Endothelial cell (in vitro differentiated cells): ENCODE measurements at places on chromosomes 3 and 15.

DNA sequence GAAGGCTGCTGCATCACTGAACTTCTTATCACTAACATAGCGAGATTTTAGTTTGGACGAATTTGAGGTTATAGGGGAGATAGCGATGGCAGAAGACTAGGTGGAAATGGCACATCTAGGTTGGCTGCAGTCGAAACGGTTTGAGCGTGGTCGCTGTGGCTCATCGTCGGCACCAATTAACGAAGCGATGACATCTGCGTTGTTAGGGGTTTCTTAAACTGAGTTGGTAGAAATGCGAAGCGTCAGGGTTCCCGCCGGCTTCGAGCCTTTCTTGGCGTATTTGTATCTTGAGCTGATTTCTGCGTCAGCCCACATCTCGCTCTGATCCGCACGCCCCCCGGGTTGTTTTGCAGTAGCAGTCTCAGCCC, 319 bp downstream of the LNP1 start:
- peak; percentile 28 for DNase-seq

DNA sequence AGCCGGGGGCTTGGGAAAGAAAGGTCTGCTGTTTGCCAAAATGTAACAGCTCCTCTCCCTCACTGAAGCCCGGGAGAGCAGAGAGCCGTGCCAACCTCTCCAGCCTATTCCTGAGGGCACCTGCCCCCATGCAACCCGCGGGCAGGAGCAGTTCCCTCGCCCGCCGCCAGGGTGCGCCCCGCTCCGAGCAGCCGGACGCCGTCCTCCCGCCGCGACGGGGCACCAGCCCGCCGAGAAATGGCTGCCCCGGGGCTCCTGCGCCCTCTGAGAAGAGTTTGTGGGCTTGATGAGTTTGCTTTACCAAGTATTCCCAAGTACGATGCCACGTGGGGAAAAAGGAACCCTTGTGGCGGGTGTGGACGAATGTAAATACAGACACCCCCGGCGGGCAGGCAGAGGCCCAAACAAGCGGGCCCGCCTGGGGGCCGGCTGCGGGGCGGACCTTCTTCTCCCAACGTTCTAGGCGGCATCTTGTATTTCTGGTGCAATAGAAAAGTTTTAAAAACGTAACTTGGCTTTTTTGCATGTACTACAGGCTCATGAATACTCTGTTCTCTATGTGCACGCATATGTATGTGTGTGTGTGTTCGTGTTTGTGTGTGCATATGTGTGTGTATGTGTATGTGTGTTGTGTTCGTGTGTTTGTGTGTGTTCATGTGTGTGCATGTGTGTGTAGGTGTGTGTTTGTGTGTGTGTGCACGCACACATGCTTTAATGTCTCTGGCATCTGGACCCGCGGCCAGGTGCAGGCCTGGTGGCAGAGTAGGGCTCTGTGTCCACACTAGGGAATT, 162.9 kb downstream of the CHSY1 start:
- DNase-seq: peak; percentile 89

- DNase-seq: no peak
These were observed 1029.8 kb downstream of the ROBO1 start for GRCh38 chr3:78737988-78738387.

DNA sequence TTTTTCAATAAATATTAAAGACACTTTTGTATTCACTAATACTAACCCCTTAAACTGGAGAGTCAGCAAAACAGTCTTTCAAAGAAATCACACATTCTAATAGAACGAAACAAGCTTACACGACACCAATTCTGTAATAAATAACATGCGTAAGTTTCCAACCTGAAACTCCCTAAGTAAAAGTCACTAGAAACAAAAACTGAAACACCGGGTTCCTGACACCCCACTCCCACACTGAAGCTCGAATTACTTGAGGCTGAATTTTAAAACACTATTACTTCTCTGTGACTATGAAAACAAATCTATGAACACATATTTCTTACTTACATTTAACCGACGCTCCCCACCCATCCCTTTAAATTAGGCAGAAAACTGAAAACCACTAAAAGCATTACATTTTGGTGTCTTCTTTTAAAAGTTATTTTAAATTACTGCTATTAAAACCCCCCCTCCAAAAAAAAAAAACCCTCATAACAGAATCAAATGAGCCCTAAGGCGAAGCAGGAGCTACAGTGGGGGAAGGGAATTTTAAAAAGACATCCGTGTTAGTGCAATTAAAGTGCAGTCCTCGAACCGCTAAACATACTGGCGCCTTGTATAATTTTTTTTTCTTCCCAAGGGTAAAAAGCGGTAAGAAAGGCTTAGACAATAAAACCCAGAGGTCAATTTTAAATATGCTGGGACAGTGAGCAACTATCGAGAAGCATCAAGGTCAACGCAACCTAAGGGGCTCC, 878 bp downstream of the SPPL2A start:
- DNase-seq: no peak

GRCh38 chr15:45776772-45777171, 141.9 kb downstream of the SQOR start:
- DNase-seq: no peak

DNA sequence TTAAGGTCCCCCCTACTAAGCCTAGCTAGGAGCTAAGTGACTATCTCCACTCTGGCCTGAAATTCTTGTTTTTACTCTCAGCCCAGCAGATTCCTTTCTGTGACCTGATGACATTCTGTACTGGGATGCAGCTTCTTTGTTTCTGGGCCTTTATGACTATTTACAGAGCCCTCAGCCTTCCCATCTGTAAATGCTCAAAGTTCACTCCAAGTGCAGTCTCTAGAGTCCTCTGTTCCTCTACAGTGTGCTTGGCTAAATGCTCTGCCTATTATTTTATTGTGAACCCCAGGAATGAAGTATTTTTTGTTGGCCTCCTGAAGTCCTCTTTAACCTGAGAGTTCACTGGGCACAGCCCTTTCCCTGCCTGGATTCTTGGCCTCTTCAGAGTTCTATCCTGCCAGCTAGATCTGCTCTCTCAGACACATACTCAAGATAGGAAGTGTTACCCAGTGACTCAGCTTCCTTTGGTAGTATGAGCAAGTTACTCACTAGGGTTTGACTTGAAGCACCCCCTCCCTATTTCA, 278.1 kb upstream of the P2RY1 start:
- DNase-seq: no peak

GRCh38 chr3:147652651-147653366, 243.6 kb downstream of the ZIC1 start:
- DNase-seq: no peak

DNA sequence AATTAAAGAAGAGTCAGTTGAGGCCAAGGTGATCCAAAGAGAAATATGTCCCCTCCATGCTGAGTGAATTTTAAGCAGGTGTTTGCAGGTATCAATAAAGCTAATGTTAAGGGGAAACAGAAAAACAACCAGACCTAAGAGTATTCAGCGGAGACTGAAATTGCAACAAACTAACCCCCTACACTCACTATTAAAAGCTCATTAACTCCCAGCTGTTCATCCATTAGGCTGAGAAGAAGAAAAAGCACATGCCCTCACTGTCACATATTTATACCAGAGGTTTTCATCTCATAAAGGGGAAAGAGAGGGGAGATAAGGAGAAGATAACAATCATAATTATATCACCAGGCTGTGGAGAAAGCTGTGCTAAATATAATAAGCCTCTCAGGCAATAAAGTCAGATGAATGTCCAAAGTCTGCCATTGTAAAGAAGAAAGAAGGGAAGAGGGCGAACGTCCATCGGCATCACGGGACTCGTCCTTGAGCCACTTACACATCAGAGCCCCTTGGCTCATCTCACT, 145.2 kb downstream of the TAFA4 start:
- no peak for DNase-seq

GRCh38 chr3:39287216-39288164, 7.7 kb upstream of the CX3CR1 start:
- no peak for DNase-seq

DNA sequence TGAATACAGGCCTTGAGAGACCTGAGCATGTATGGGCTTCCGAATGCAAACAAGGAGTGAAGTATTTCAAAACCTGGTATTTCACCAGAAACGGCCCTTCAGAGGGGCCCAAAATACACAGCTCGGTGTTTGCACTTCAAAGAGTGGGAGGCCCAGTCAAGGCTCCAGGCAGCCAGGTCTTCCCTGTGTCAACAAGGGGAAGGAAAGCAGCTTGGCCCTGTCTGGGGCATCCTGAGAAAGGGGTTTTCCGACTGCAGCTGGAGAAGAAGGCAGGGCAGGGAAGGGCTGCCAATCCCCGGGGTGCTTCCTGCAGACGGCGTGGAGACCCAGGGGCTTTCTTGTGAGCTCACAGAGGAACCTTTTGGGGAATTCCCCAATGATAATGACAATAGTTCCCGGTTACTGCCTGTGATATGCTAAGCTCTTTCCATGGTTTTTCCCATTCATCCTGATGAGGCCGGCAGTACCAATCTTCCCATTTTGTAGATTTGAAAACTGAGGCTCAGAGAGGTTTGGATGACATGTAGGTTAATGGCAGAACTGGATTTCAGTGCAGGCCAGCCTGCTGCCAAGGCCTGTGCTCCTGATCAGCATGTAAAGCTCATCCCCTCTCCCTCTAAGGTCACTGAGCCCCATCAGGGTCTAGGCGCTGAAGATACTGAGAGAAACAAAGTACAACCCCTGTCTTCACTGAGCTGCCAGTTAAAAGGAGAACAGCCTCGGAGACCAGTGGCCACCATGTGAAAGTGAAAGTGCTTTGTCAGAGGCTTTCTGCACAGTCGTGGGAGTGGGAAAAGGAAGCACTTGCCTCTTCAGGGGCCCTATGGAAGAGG, 43.0 kb upstream of the TLE3 start:
- DNase-seq: peak; percentile 16

DNA sequence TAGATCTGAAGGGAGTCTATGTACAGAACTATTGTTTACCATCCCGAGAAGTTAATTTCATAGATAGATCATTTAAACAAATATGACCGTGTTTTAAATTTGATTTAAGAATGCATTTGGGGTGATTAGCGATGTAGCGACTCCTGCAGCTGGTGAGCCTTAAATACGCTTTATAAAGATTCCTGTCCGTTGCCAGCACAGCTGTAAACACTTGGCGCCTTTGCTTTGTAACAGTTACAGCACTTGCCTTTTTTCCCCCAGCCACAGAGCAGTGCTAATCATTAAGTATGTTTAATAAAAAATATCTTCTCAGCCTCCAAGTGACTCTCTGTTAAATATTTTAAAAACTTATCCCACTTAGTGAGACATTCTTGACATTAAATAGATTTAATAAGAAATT, 333.8 kb downstream of the FEZF2 start:
- DNase-seq: no peak

- no peak for DNase-seq
These were observed 70.2 kb upstream of the MYZAP start for GRCh38 chr15:57521503-57521902.

DNA sequence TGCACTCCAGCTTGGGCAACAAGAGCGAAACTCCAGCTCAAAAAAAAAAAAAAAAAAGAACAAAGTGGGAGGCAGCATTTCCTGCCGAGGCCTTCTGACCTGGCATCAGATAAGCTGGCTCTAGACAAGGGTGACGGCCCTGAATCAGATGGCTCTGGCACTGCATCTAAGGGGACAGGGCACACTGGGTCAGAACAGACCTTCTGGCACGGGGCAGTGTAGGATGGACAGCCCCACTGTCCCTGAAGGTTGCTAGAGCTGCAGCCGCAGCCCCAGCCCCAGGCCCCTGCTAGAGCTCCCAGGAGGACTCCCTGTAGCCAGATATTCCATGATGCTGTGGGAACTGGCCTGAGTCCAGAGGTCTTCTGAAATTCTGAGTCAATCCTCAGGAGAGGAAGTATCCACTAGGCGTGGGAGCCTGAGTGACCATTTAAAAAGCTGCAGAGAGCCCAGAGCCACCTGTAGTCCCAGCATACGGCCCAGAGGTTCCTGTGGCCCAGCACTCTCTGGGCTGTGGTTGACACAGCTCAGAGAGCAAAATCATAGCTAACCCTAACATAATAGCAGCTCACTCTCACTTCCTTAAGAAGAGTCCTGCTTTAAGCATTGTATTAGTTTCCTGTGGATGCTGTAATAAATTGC, 69.2 kb upstream of the MFGE8 start:
- no peak for DNase-seq

- no peak for DNase-seq
These were observed 117.9 kb downstream of the LRRC28 start for GRCh38 chr15:99369196-99369595.

GRCh38 chr3:51711352-51712037, 4.6 kb downstream of the GRM2 start:
- no peak for DNase-seq

DNA sequence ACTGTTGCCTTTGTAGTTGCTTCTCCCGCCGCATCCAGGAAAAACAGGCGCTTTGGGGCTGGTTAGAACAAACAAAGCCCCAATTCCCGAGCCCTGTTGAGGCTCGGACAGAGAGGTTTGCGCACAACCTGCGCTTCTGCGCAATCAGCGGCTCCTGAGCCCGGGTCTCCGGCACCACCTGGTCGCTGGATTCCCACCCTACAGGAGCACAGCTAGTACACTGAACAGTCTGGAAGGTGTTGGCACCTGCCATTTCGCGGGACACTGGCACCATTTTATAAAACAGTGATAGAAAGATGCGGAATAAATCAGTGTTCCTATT, 13.8 kb downstream of the ZIC4 start:
- no peak for DNase-seq

- DNase-seq: no peak
These were observed 18.5 kb downstream of the TTC21A start for GRCh38 chr3:39125841-39126500.

GRCh38 chr3:106740116-106740515, 637.1 kb upstream of the CCDC54 start:
- DNase-seq: no peak

- DNase-seq: no peak
These were observed 21.0 kb downstream of the IFT122 start for GRCh38 chr3:129461022-129461421.

GRCh38 chr15:27707257-27707656, 391.9 kb downstream of the OCA2 start:
- no peak for DNase-seq

GRCh38 chr15:57288926-57289580, 87.3 kb upstream of the CGNL1 start:
- no peak for DNase-seq

DNA sequence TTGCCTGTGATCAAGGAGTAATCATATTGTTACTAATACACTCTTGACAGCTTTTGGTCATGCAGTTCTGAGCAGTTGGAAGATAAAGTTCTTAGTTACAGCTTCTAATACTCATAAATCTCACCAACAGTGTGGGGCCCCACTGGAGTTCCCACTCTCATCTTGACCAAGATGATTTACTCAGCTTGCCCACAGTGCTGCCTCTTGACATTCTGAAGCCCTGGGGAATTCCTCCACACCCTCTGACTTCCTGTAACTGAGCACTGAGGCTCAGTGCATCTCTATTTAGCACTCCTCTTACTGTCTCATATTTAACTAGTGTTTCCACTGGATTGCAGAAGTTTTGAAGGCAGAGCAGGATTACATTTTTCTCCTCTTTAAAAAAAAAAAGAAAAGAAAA, 1.9 kb upstream of the ARL6IP5 start:
- DNase-seq: no peak

GRCh38 chr3:49805897-49806701, 3.0 kb downstream of the INKA1 start:
- DNase-seq: peak; percentile 80

GRCh38 chr3:133927540-133928066, 31.9 kb upstream of the RAB6B start:
- peak; percentile 72 for DNase-seq

GRCh38 chr15:95887666-95888390, 442.7 kb upstream of the NR2F2 start:
- no peak for DNase-seq

- DNase-seq: no peak
These were observed 32.6 kb upstream of the THUMPD3 start for GRCh38 chr3:9330166-9330703.

GRCh38 chr3:61985020-61985419, 388.3 kb downstream of the FEZF2 start:
- DNase-seq: no peak
